SJSA1 (cell line): ENCODE measurements at places on chromosomes 13 and 19. TPM values are rescaled to one million over a fixed set of nuclear protein-coding genes. Genes with fewer than 3 reads are reported as not detected.

Gene TMEM190
- total RNA-seq, result not detected in 2 replicates

GRCh38 chr13:100537486-100537885 is 51.1 kb downstream of the GGACT start:
- no peaks in the 10 kb centered on the region for H3K36me3 ChIP-seq
- no peak overlapping the region for H3K4me3 ChIP-seq
- no peak for DNase-seq
- no peaks in the 10 kb centered on the region for H3K27me3 ChIP-seq
- H3K27ac ChIP-seq, result no peak overlapping the region

- no peaks in the 10 kb centered on the region for H3K4me1 ChIP-seq
- H3K27me3 ChIP-seq, result no peaks in the 10 kb centered on the region
- no peak overlapping the region for H3K27ac ChIP-seq
- H3K36me3 ChIP-seq, result no peaks in the 10 kb centered on the region
- no peak overlapping the region for H3K4me3 ChIP-seq
- DNase-seq, result no peak
Measured at GRCh38 chr13:98285852-98286594, 109.0 kb upstream of the RNF113B start.

- no peaks in the 10 kb centered on the region for H3K27me3 ChIP-seq
- H3K27ac ChIP-seq, result peak overlapping the region; percentile 27
- H3K4me3 ChIP-seq, result no peak overlapping the region
- H3K4me1 ChIP-seq, result peaks cover 62% of the 10 kb centered on the region
- peaks cover 72% of the 10 kb centered on the region for H3K36me3 ChIP-seq
- peak; percentile 86 for DNase-seq
Measured at GRCh38 chr19:41321600-41322270, 11.8 kb downstream of the CCDC97 start.

GRCh38 chr13:22517544-22517943 is 663.2 kb upstream of the SGCG start:
- no peak overlapping the region for H3K4me3 ChIP-seq
- DNase-seq, result no peak
- H3K27ac ChIP-seq, result no peak overlapping the region
